ENCODE measurements at places on chromosomes 3 and 15.

DNA sequence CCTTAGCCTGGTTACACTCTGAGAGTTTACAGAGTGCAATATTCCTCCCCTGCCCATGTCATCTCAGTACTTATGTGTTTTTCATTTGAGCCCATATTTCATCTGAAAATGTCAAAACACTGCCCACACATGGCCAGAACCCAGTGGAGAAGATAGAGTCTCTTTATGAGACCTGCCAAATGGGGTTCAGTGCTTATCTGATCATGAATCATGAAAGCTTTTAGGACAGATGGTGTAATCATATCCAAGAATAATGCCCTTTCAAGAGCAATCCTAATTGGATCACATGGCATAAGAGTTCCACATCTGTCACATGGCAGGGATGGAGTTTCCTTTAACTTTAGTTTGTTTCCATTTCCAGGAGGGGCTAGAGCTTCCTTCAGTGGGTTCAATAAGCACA, 77.2 kb upstream of the AGBL1 start:
- DNase-seq = no peak

GRCh38 chr15:61035311-61035710, 193.8 kb downstream of the RORA start:
- no peak for DNase-seq

GRCh38 chr3:13282986-13283876, 136.9 kb downstream of the NUP210 start:
- DNase-seq = no peak

DNA sequence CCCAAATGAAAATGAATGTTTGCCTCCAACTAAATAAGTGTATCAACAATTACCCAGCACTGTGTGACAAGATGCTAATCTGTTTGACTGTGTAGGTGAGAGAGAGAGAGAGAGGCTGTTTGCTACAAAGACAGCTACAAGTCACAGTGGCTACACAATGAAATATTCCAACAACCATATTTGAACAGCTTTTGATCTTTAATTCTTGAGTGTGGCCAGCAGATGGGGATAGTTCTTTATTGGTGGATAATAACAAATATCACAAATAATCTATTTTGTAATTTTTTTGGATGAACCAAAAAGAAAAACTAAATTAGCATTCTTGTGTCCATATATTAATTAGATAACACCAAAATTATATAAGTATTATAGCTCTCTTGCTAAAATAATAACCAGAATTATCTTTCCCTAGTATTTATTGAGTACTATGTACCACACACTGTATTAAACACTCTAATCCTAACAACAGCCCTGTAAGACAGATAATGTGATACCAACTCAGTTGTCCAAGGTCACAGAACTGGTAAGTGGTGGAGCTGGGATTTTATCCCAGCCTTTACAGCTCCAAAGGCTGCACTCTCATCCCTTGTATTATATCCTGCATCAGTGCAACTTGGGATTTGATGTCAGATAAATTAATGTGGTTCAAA, 61.9 kb upstream of the C3orf80 start:
- DNase-seq = no peak

GRCh38 chr15:60972301-60972700, 256.8 kb downstream of the RORA start:
- DNase-seq = no peak

DNA sequence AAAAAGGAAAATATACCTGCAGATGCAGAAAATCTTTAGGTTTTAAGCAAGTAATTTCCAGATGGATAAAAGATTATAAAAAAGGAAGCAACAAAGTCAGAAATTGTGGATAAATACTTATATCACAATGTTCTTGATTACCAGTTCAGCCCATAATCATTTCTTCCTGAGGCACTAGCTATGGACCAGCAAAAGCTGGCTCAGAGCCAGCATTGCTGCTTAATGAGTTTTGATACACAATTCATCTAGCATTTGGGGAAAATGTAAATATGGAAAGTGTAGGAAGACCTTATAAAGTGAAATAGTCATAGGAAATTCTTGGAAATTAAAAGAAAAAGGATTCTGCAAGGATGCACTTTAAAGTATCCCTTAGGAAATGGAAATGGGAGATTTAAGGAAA, 168.3 kb upstream of the GBE1 start:
- DNase-seq = no peak

- no peak for DNase-seq
Observed at GRCh38 chr15:85489773-85490493, 109.5 kb downstream of the AKAP13 start.

- no peak for DNase-seq
Observed at GRCh38 chr3:13776253-13777050, 103.4 kb downstream of the WNT7A start.

- DNase-seq = no peak
Observed at GRCh38 chr15:89341316-89342005, 6.8 kb upstream of the POLG start.

DNA sequence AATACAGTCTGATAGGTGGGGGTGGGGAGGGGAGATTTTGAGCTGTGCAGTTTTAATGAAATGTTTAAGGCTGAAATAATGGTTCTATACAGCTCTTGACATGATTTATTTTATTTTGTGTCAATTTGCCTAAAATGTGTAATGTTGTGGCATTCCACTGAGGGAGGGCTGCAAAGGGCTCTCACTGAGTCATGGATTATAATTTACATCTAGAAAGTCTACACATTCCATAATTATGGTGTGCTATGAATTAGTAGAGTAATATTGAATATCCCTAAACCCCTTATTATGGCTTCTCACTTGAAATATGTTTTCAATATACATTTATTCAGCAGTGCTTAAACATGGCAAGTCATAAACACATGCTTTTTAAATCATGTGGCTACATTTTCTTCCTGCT, 103.9 kb downstream of the RARB start:
- no peak for DNase-seq

GRCh38 chr3:126954141-126954842, 28.6 kb upstream of the PLXNA1 start:
- DNase-seq = no peak

DNA sequence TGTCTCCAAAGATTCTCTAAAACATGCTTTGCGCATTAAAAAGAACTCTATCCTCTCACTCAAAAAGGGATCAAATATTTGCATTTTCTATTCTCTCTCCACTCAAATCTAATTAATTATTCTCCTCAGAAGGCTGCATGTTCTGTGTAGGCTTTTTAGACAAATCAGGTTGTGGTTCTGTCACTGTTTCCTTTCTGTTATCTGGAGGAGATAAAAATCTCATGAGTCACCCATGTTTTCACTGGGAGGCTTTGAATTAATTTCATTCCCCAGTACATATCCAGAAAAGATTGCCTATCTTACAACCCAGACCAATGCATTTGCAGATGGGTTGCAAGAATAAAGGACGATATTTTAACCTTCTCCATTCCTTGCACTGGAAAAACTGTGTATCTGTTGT, 446.5 kb downstream of the GRM7 start:
- no peak for DNase-seq

DNA sequence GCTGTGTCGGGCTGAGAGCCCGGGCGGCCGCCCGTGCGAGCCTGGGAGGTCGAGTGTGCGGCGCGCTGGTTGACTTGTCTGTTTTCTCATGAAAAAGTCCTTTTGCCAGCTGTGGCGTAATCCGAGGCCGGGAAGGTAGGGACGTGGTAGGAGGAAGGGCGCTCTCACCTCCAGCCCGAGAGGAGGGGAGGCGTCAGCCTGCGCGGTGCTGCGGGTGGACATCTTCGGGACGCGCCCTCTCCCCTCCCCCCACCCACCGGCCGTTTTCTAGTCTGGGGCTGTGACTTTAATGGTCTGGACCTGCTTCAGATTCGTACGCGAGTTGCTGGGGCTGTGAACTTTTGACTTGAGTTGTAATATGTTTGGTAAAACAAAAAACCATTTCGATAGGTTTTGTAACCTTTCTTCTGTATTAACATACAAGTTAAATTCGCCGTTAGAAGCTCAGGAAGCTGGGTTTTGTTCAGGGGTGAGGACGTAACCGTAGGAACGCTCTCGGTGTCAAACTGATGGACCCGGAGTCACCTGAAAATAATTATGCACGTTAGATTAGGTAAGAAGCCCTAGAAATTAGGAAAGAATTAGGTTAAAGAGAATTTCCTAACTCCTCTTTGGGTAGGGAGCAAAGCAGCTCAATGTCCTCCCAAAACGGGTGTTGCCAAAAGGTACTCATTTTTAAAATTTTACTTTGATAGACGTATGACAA, 762 bp downstream of the NCK1 start:
- DNase-seq = no peak

GRCh38 chr15:96790004-96790403, 459.5 kb downstream of the NR2F2 start:
- DNase-seq = no peak

GRCh38 chr15:74222240-74223119, 13.6 kb upstream of the CCDC33 start:
- no peak for DNase-seq

Data from iPS DF 6.9 (cell line).